ENCODE measurements at places on chromosomes 12 and 14.

- no peak for DNase-seq
These were observed 5.4 kb downstream of the KCNH5 start for GRCh38 chr14:63039866-63040265.

GRCh38 chr12:92396647-92397252 lies 251.1 kb upstream of the BTG1 start:
- no peak for DNase-seq

- DNase-seq, result no peak
These were observed 4.4 kb downstream of the C12orf54 start for GRCh38 chr12:48486679-48487078.

GRCh38 chr12:82505150-82505549 lies 146.8 kb downstream of the METTL25 start:
- no peak for DNase-seq

GRCh38 chr14:69358233-69358963 lies 39.7 kb downstream of the ERH start:
- DNase-seq, result no peak

DNA sequence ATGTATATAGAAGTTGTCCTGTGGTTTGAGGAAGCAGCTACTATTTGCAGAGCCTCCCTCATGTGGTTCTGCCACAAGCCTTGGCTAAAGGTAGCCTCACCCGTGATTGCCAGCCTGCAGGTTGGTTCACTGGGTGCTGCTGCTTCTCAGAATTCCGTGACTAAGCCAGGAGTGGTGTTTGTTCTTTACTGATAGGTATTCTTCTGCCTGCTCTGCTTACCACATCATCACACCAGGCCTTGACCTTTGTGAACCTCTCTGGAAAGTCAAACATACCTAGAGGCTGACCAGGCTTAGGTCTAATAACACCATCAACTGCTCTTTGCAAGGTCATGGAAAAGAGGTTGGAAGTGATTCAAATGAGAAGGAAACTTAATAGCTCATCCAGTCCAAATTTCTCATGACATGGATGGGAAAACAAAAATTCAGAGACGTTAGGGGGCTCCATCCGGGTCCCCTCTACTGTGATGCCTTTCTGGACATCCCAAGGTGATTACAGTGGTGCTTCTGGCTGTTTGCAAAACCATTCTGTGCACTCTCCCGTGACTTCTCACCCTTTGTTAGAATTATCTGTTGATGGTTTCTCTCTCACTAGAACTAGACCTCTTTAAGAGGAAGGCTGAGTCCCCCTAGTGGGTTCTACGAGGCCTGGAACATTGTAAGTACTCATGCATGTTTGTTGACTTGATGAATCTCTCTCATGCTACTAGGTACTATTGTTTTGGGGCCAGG lies 8.5 kb upstream of the SOCS2 start:
- DNase-seq, result no peak

DNA sequence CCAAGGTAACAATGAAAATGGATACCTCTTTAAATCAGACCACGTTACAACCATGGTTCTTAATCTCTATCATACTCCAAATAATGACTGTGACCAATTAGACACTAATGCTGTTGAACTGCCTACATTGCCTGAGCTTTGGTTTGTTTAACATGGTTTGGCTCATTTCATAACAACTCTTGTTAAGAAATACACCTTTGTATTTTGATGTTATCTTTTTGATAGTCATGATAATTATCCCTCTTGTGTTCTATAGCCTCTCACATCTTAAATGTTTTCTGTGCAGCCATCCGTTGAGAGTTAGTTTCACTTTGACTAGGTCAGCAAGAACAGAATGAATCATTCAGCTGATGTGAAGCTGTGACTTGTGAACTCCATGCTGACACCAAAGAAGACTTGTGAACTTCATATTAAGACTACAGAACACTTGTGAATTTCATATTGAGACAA lies 75.5 kb upstream of the RERGL start:
- DNase-seq, result no peak

GRCh38 chr14:22047115-22047514 lies 373.5 kb upstream of the OR4E1 start:
- no peak for DNase-seq

DNA sequence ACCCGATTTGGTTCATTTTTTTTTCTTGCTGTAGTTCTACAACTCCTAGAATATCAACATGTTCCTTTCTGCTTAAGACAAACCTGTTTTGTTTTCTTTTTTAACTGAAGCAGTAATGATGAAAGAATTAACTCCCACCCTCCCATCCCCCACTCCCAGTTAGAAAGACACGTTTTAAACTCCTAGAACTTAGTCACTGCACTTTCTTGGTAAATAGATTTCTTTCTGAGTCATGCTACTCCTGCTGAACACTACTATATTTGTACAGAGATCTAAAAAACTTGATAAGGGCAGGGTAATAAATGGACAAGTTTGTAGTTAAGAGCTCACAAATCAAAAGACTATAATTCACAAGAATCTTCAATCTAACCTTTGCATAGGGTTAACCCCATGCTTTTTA lies 118.9 kb upstream of the PTPRB start:
- DNase-seq, result no peak

GRCh38 chr14:46820291-46820690 lies 168.7 kb upstream of the RPL10L start:
- no peak for DNase-seq

- DNase-seq, result no peak
These were observed 189.7 kb downstream of the TTC7B start for GRCh38 chr14:90626550-90626949.

GRCh38 chr12:110002676-110003515 lies 3.7 kb downstream of the ANKRD13A start:
- no peak for DNase-seq

GRCh38 chr14:76720382-76720813 lies 40.9 kb upstream of the VASH1 start:
- no peak for DNase-seq

DNA sequence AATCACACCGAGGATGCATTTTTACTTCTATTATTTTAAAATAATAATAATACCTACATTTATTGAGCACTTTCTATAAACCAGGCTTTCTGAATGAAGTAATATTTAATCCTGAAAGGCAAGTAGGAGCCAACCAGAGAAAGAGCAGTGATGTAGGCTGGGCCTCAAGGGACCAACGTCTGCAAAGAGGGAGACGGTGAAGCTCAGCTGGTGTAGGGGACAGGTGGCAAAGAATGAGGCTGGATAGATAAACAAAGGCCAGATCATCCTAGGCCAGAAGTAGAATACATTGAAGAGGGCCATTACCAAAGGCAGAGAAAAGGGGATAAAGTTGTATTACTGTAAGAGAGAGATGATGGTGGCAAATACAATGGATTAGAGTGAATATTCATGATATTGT lies 810 bp upstream of the TMBIM4 start:
- no peak for DNase-seq

- DNase-seq, result no peak
These were observed 68.7 kb downstream of the DHRS2 start for GRCh38 chr14:23704890-23705289.

GRCh38 chr14:87045246-87045645 lies 947.7 kb downstream of the GALC start:
- DNase-seq, result no peak

DNA sequence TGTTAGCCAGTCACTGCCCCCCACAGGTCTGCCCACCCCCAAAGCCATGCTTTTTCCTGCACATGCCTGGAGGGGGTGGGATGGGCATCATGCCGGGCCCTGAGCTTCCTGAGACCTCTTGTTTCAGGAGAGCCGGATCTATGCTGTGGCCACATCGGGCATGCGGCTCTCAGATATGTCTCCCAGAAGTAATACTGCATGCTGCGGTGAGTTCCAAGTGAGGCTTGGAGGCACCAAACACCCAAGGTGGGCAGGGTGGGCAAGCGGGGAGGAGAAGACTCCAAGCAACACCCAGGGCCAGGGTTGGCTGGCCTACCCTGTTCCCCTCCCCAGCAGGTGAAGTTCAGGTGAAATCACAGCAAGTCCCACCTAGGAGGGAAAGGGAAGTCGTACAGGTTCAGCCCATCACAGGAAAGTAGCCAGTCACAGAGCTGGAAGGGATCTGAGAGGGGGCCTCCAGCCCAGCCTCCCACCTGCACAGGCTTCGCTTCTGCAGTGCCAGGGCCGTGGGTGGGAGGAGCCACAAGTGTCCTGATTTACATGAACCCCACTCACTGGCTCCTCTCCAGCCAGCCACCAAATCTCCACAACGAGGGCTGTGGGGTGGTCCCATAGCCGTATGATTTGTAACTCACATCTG lies 30.9 kb downstream of the PIGH start:
- no peak for DNase-seq

GRCh38 chr12:90585640-90586304 lies 369.2 kb downstream of the CCER1 start:
- DNase-seq, result no peak

GRCh38 chr12:70251226-70251625 lies 8.0 kb downstream of the CNOT2 start:
- DNase-seq, result no peak

DNA sequence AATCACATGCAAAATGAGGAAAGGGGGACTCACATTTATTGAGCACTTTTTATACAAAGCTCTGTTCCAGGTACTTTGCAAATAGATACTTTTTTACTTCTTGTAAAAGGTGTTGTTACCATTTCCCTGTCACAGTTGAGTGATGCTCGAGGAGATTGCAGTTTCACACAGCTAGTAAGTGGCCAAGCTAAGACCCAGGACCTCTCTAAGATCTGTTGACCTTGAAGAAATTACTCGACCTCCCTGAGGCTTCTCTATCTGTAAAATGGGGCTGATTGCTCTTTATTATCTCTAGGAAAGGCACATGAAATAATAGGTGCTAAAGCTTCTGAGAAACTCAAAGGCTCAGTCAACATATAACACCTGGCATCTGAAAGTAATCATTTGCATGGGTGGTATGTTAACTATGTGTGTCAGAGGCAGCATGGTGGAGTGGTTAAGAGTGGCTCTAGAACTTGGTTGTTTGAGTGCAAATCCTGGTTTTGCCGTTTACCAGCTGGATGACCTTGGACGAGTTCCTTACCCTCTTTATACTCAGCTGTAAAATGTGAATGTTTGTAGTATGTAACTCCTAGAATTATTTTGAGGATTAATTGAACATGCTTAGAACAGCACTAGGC lies 41.5 kb downstream of the IFT81 start:
- DNase-seq, result no peak

GRCh38 chr12:27782481-27782880 lies 2.4 kb upstream of the MANSC4 start:
- no peak for DNase-seq

GRCh38 chr12:13377698-13378097 lies 181.2 kb downstream of the EMP1 start:
- DNase-seq, result no peak

DNA sequence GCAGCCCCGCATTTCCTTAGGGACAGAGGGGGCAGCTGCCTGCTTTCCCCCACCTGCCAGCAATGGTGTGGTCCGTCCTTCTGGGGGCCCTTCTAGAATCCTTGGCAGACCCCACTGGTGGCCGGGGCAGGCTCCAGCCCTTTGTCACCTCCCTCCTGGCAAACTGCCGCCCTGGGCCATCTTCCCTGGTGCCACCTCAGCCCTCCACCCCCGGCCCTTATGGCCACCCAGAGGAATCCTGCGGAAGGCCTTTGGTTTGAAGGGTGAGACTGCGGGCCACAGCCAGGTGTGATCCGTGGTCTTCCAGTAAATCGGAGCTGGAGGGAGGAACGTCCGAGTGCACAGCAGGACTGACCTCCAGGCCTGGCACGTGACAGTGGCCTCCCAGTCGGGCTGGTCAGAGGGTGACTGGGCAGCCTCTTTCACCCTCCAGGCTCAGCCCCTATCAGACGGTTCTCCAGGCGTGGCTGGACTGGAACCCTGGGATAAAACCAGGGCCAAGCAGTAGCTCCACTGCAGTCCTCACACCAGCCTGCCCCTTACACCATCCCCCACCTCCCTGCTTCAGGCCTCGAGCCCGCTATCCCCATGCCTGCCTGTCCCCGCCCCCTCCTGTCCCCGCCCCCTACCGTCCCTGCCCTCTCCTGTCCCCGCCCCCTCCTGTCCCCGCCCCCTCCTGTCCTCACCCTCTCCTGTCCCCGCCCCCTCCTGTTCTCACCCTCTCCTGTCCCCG lies 12.4 kb downstream of the FBRSL1 start:
- no peak for DNase-seq

DNA sequence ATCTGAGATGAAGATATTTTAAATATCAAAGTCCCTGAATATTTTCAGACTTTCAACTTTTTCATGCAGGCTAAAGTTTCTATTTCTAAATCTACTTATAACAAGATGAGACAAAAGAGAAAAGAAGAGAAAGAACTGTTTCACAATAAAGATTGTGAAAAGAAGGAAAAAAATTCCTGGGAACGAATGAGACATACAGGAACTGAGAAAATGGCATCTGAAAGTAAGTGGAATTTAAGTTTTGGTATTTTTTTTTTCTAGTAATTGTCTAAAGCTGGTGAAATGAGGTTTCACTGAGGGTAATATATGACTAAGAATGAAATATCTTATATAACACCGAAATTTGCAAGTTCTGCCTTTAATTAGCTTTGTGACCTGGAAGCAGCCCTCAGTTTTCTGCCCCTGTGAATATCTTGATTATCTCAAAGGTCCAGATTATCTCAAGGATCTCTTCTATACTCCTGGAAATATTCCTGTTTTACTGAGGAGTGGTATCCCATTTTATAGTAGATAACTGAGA lies 55.7 kb upstream of the PRPF39 start:
- no peak for DNase-seq

GRCh38 chr12:81644503-81644902 lies 114.6 kb downstream of the PPFIA2 start:
- DNase-seq, result peak; percentile 32

GRCh38 chr12:92571844-92572543 lies 130.8 kb upstream of the PLEKHG7 start:
- DNase-seq, result no peak

DNA sequence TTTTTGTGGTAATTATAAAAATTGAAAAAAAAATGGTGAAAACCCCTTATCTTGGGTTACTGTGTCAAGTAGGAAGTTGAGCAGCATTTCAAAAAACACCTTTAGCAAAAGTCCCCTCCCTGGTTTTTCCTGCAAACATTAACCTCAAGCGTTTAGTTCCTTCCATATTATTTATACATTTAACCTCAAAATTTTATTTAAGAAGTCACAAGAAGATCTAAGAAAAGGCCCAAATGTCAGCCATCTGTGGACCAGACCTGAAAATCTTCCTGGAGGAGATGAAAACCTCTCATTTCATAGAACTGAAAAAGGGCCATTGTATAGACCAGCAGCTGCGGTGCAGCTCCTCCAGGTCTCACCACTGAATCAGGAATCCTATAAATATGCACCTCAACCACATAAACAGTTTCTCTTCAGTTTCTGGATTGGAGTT lies 40.4 kb upstream of the BTG1 start:
- no peak for DNase-seq

GRCh38 chr12:26101763-26102162 lies 23.1 kb downstream of the BHLHE41 start:
- DNase-seq, result no peak

GRCh38 chr14:68027276-68027675 lies 207.7 kb downstream of the RAD51B start:
- no peak for DNase-seq

All from NCI-H1048 (cell line).